ENCODE measurements at places on chromosomes 12 and 14.

GRCh38 chr12:30500532-30500931 lies 195.1 kb downstream of the IPO8 start:
- DNase-seq, result no peak

GRCh38 chr12:34264110-34264509 lies 241.8 kb downstream of the ALG10 start:
- no peak for DNase-seq

GRCh38 chr14:76920331-76921087 lies 94.3 kb downstream of the LRRC74A start:
- DNase-seq, result no peak

DNA sequence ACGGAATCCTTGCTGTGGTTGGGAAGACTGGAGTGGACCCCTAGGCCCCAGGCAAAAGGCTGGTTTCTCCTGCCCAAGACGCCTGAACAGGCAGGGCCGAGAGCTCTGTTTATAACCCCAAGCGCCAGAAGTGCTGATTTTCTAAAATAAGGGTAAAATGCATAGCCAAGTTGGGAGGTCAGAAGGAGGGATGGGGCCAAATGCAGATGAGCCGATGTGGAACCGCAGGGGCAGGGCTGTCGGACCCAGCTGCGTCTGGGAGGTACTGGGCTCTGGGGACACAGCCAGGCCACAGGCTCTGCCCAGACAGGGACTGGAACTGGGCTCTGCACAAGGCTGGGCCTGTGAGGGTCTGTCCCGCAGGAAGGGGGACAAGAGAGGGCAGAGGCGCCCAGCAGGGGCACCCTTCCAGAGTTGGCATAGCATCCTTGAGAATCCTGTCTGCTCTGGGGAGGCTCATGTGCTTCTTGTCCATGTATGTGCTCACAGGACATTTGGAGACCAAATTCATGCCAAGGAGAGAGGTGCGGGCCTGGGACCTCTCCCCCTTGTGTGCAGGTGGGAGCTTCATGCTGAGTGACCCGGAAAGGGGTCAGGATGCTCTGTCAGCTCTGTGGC lies 49.1 kb downstream of the JAG2 start:
- DNase-seq, result no peak

DNA sequence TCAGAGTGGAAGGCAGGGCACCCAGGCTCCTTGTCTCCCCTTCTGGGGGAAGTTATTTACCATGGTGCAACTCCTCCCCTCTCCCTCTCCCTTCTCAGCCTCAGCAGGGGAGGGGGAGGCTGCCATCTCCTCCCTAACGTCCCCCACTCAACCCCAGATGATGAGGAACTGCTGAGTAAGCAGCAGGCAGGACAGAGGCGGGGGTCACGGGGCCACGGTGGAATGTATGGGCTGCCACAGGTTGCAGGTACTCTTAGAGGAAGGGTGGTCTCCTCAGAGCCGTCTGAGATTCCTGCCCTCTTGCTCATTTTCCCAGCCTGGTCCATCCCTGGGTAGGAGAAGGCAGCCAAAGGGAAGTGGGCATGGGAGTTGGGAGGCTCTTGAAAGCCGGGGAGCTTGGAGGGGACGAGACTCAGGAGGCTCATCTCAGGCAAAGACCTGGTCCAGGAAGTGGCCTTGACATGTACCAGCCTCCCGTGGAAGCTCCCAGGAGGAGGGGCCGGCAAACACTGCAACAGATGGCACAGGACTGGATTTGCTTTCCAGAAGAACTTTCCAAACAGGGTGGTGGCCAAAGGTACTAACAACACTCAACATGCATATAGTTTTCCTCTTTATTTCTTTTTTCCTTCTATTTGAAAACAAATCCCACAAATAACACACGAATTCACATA lies 19.0 kb downstream of the RIN3 start:
- DNase-seq, result no peak

DNA sequence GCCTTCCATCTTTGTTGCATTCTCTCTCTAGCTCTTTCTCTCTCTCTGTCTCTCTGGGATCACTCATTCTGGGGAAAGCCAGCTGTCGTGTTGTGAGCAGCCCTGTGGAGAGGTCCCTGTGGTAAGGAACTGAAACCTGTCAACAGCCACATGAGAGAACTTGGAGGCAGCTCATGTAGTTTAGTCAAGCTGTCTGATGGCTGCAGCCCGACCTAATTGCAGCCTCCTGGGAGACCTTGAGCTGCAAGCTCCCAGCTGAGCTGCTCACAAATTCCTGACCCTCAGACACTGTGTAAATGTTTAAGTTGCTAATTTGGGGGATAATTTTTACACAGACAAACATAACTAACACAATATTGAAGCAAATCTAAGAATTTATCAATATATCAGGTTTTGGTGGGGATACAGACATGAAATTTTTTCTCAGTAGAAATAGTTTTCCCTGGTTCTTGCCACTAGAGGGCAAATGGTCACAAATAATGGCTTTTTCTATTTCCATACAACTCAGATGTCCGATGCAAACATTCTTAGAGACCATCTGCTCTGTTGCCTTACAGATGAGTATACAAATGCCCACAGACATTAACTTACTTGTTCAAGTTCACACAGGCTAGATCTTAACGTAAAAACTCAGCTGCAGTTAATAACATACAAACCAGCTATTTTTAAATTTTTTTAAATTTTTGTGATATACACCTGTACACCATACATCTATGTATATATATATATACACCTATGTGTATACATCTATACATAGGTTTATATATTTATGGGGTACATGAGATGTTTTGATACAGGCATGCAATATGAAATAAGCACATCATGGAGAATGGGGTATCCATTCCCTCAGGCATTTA lies 15.5 kb upstream of the KRR1 start:
- peak; percentile 40 for DNase-seq

DNA sequence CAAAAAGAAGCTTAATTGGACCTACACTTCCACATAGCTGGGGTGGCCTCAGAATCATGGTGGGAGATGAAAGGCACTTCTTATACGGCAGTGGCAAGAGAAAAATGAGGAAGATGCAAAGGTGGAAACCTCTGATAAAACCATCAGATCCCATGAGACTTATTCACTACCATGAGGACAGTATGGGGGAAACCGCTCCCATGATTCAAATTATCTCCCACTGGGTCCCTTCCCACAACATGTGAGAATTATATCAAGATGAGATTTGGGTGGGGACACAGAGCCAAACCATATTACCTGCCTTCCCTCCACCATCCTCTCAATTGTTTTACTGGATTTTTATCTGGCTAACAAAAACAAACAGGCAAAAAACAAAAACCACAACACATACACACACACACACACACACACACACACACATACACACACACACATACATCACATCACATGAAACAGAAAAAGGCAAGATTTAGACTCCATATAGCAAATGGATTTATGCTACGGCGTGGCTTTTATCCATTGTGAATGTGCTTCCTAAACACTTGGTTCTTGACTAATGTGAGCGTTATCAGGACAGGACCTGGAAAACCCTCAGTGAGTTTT lies 66.7 kb downstream of the ZFP36L1 start:
- no peak for DNase-seq

DNA sequence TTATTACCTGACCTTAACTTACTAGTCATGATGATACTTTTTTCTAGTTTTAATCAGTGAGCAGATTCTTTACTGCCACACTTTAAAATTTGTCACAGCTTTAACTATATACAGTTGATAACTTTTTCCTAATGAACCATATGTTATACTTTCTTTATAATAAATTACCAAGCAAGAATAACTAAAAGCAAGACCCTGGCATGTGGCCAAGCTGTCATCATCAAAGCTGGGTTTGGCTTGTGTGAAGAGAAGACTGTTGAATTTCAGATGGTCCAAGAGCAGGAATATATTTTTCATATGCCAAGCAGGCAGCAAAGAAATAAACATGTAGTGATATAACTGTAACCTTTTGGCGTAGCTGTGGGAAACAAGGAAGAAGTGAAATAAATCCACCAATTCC lies 93.5 kb downstream of the PUS7L start:
- DNase-seq, result no peak

DNA sequence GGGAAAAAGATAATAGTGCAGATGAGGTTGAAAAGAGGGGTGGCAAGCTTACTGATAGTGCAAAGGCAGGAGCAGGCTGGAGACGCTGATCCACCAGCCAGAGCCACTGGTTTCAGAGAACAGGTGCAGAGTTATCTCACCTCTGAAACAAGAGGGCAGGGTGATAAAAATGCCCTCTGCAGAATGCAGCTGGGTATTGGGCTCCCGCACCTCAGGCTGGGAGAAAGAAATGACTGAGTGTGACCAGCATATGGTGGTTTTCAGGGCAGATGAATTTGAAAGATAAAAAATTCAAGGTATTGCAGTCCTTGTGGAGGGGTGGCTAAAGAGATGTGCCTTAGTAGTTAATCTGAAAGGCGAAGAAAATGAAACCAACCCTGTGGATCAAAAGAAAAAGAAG lies 2.9 kb upstream of the TMEM30B start:
- DNase-seq, result no peak

DNA sequence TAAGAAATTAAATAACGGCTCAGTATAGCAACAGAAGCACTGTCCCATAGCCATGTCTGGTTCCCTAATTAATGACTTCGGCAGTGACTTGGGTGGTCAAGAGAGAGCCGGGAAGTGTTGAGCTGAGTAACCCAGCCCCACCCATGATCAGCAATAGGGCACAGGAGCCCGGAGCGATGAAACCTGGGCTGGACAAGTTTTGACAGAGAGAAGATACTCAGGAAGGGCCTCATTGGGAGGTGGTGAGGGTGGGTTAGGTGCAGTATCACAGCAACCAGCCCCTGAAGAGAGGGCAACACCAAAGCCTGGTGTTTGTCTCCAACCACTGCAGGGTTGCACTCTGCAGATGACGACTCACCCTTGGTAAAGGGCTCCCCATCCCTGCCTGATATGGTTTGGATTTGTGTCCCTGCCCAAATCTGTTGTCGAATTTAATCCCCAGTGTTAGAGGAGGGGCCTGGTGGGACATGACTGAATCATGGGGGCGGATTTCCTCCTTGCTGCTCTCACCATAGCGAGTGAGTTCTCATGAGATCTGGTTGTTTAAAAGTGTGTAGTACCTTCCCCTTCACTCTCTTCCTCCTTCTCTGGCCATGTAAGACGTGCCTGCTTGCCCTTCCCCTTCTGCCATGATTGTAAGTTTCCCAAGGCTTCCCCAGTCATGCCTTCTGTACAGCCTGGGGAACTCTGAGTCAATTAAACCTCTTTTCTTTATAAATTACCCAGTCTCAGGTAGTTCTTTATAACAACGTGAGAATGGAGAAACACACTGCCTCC lies 124.9 kb upstream of the MED13L start:
- no peak for DNase-seq

GRCh38 chr14:106120101-106120500 lies 593.7 kb downstream of the TMEM121 start:
- no peak for DNase-seq

DNA sequence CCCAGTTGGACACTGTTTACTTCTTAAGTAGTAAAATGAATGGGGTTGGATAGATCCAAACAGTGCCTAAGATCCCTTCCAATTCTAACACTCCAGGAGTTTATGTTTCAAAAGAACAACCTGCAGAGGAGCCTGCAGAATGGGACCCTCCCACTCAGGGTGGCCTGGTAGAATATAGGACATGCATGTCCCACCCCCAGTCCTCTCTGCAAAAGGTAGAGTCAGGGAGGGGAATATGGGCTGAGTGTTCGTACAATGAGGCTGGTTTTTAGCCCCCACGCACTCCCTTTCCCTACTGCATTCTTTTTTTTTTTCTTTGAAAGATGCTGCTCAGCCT lies 11.8 kb upstream of the NYNRIN start:
- no peak for DNase-seq

- DNase-seq, result no peak
These were observed 66.1 kb downstream of the ACADS start for GRCh38 chr12:120791669-120792176.

DNA sequence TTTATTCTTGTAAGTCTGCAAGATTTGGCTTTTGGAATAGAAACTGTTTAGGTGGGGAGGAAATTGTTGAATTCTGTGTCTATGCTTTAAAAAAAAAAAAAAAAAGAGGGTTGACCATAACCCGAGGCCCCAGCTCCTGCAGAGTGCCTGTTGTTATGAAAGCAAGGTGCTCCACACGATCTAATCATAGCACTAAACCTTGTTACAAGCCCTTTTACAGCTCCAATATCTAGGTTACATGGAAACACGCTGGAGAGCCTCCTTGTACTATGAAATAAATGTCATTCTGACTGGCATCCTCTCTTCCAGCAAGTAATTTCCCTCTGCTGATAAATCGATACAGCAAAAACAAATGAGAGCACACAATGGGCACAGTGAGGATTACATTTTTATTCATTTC lies 303.1 kb upstream of the SOX5 start:
- DNase-seq, result no peak

GRCh38 chr12:87425942-87426554 lies 603.2 kb downstream of the C12orf50 start:
- DNase-seq, result no peak

- DNase-seq, result peak; percentile 57
These were observed 197.0 kb upstream of the AMIGO2 start for GRCh38 chr12:47276621-47277309.

DNA sequence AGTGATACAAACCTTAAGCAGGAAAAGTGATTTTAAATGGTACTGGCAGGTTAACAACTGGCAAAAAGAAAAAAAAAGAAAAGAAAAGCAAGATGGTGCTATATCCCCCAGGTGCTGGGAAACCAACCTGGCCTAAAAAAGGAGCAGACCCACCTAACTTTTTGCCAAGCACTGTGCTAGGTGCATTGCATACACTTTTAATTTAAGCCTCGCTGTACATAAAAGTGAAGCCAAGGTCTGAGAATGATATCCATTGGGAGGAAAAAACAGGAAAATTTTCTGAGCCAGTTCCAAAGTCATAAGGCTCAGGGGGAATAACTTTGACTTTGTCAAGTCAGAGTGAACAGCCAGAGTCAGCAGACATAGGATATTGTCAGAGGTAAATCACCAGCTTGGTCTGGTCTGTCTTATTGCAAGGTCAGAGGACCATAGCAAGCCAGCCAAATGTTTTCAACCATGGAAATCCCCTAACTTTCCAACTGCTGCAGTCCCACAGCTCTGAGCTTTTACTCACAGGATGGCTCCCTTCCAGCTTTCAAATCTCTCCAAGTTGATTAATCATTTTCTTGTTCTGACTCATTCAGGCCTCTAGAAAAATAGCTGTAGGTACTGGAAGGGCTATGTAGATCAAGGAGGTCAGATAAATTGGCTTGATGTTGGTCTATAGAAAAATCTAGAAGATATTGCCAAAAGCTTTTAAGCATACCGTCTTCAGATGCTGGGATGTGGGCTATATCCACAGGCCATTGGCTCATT lies 412.9 kb downstream of the RAD51B start:
- peak; percentile 96 for DNase-seq

- peak; percentile 98 for DNase-seq
These were observed 1.4 kb downstream of the ACTN1 start for GRCh38 chr14:68977718-68978171.

DNA sequence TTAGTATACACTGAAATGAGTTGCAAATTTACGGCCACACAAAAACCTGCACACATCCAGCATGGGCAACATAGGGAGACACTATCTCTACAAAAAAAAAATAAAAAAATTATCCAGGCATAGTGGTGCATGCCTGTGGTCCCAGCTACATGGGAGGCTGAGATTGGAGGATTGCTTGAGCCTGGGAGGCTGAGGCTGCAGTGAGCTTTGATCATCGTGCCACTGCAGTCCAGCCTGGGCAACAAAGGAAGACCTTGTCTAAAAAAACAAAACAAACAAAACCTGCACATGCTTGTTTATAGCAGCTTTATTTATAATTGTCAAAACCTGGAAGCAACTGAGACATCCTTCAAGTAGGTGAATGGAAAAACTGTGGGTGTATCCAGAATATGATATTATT lies 4.9 kb upstream of the TOMM20L start:
- DNase-seq, result no peak

GRCh38 chr12:27009881-27010301 lies 4.3 kb downstream of the TM7SF3 start:
- peak; percentile 33 for DNase-seq

- DNase-seq, result no peak
These were observed 62.2 kb upstream of the WSCD2 start for GRCh38 chr12:108066583-108067577.

All from HTR-8/SVneo (cell line).